ENCODE measurements at places on chromosomes 16 and 17. TPM values are rescaled to one million over a fixed set of nuclear protein-coding genes. Genes with fewer than 3 reads are reported as not detected.
A peak's percentile ranks its signal among the peaks of the same experiment; 100 is the strongest.

DNA sequence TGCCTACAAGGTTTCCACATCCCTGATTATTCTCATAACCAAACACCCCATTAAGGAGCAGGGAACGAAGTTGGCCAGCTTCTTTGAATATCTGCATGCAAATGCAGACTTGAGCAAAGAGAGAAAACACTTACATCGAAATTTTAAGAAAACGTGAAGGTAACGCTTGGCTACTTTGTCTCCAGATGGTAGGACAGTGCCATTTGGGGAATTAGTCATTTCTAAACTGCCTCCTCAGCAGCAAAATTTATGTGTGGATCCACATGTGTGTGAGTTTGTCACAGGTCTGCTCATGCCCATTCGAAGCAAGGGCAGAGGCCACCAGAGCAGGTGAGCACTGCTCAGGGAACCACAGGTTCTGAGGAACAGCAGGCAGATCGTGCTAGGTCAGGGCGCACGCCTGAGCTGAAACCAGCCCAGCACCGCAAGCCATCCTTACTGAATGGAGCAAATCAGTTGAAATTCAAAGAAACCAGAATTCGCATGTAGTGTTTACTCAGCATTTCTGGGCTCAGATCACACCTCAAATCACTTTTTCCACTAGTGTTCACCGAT is 80.1 kb downstream of the SOCS1 start:
- no peaks in the 10 kb centered on the region for H3K4me1 ChIP-seq
- H3K27ac ChIP-seq: no peak overlapping the region
- DNase-seq: no peak
- H3K4me3 ChIP-seq: no peak overlapping the region

- H3K27me3 ChIP-seq: no peaks in the 10 kb centered on the region
- DNase-seq: no peak
- H3K4me3 ChIP-seq: peak overlapping the region; percentile 98
- H3K36me3 ChIP-seq: no peaks in the 10 kb centered on the region
- H3K27ac ChIP-seq: no peak overlapping the region
Measured at GRCh38 chr16:89973654-89974335, 25.2 kb downstream of the DEF8 start.

The C17orf50 gene
- 15.8 TPM for total RNA-seq

DNA sequence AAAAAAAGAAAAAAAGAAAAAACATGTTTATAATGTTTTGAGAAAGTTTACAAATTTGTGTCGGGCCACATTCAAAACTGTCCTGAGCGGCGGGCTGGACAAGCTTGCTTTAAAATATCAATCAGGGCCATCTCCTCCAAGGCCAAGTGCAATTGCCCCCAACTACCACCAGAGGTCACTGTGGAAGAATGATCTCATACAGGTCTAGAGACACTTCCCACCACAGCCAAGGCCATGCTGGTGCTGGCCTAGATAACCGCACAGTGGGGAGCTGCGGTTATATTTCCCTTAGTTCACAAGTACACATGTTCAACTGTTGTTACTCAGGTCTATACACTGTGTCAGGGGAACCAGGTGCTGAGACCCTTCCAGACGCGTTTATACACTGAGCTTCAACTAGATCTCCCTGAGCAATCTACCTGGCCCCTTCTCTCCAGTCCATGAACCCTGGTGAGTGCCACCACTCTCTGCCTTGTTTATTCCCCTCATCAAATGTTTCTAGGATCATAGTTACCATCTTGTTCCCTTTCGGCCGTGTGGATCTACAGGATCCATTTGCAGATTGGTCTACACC is 83.8 kb upstream of the CCL2 start:
- no peaks in the 10 kb centered on the region for H3K4me1 ChIP-seq
- peak; percentile 34 for DNase-seq
- H3K4me3 ChIP-seq: no peak overlapping the region
- H3K27ac ChIP-seq: no peak overlapping the region

DNA sequence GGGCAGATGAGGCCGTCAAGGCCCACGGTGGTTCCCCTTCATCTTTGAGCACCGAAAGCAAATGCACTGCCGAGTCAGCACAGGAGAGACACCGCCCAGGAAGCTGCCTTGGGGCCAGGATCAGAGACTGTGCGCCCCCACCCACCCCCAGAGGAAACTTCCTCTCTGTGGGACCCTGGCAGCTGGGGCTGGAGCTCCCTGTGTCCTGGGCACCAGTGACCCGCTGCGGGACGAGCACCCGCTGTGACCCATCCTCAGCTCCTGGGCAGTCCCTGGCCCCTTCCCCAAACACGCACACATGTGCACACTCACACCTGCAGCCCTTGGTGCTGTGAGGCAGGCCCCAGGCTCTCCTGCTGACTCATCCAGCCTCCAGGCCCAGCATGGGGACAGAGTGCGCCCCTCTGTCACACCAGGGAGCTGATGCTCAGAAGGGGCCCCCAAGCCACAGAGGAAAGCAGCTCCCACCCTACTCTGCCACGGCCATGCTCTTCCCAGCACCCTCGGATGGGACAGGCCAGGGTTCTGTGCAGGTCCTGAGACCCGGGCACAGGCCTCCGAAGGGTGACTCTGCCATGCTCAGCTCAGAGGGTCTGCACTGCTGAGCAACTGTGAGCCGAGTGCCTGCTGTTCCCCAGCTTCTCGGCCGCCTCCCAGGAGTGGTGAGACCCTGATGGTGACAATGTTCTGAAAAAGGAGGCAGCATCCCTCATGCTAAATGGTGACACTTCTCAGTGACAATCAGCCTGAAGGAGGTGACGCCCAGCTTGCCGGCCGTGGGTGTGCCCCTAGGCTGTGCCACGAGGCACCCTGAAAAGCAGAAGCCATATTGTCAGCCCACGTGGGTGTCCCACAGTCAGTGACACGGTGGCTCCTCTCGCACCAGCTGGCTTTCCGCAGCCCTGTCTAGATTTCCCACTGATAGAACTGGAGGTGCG is 3.6 kb downstream of the PIEZO1 start:
- H3K36me3 ChIP-seq: no peaks in the 10 kb centered on the region
- H3K4me3 ChIP-seq: no peak overlapping the region
- DNase-seq: no peak

- no peak for DNase-seq
- peak overlapping the region; percentile 21 for H3K4me3 ChIP-seq
- no peaks in the 10 kb centered on the region for H3K27me3 ChIP-seq
- no peaks in the 10 kb centered on the region for H3K36me3 ChIP-seq
Measured at GRCh38 chr17:7838090-7839075, 4.4 kb downstream of the KDM6B start.

- H3K4me1 ChIP-seq: no peaks in the 10 kb centered on the region
- H3K27ac ChIP-seq: no peak overlapping the region
- H3K4me3 ChIP-seq: no peak overlapping the region
Measured at GRCh38 chr17:17320188-17320910, 17.2 kb downstream of the NT5M start.

GRCh38 chr17:36899250-36900159 is 37.8 kb upstream of the LHX1 start:
- no peaks in the 10 kb centered on the region for H3K36me3 ChIP-seq
- no peaks in the 10 kb centered on the region for H3K27me3 ChIP-seq
- no peaks in the 10 kb centered on the region for H3K4me1 ChIP-seq
- DNase-seq: no peak

The SEPTIN12 gene
- total RNA-seq: not detected
